ENCODE measurements at places on chromosomes 1 and 21. TPM values are rescaled to one million over a fixed set of nuclear protein-coding genes. Genes with fewer than 3 reads are reported as not detected.

DNA sequence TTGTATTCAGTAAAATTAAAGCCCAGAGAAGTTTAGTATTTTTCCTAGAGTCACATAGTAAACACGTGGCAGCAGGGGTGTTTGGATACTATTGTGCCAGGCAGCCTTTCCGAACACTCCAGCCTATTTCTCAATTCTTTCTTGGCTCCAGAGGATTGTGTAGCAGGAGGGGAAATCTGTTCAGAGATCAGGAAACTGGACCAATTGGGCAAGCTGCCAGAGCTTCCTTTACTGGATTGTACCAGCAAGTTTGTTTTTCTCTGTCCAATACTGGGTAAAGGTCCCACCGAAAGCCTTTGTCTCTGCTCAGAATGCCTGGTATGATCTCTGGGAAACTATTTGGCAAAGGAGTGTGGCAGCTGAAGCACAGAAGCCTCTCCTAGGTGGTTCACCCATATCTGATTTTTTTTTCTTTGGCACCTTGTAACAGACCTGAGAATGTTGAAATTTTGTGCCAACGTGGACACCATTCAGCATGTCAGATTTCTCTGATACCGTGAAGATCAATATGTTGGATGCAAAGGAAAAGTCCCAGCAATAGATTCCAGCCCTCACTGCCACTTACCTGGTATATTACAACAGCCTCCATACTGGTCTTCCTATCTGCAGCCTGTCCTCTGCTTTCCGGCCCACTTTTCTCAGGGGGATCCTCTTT lies 126.2 kb downstream of the FGGY start:
- no peaks in the 10 kb centered on the region for H3K27me3 ChIP-seq
- no peaks in the 10 kb centered on the region for H3K4me1 ChIP-seq
- DNase-seq: no peak
- H3K4me3 ChIP-seq: no peak overlapping the region
- no peak overlapping the region for H3K27ac ChIP-seq

- H3K4me1 ChIP-seq: peaks cover 33% of the 10 kb centered on the region
- peaks cover 91% of the 10 kb centered on the region for H3K36me3 ChIP-seq
- H3K27me3 ChIP-seq: no peaks in the 10 kb centered on the region
- no peak for DNase-seq
- H3K4me3 ChIP-seq: no peak overlapping the region
These were observed 32.4 kb upstream of the ZNF124 start for GRCh38 chr1:247204177-247204647.

- peaks cover 10% of the 10 kb centered on the region for H3K27me3 ChIP-seq
- H3K36me3 ChIP-seq: no peaks in the 10 kb centered on the region
- no peak overlapping the region for H3K4me3 ChIP-seq
- no peak overlapping the region for H3K27ac ChIP-seq
- H3K4me1 ChIP-seq: peaks cover 24% of the 10 kb centered on the region
These were observed 3.2 kb upstream of the NPL start for GRCh38 chr1:182786223-182786994.

- H3K4me1 ChIP-seq: no peaks in the 10 kb centered on the region
- H3K36me3 ChIP-seq: no peaks in the 10 kb centered on the region
- H3K27me3 ChIP-seq: no peaks in the 10 kb centered on the region
- H3K4me3 ChIP-seq: no peak overlapping the region
- no peak for DNase-seq
These were observed 7.9 kb upstream of the SH3GLB1 start for GRCh38 chr1:86696522-86696921.

DNA sequence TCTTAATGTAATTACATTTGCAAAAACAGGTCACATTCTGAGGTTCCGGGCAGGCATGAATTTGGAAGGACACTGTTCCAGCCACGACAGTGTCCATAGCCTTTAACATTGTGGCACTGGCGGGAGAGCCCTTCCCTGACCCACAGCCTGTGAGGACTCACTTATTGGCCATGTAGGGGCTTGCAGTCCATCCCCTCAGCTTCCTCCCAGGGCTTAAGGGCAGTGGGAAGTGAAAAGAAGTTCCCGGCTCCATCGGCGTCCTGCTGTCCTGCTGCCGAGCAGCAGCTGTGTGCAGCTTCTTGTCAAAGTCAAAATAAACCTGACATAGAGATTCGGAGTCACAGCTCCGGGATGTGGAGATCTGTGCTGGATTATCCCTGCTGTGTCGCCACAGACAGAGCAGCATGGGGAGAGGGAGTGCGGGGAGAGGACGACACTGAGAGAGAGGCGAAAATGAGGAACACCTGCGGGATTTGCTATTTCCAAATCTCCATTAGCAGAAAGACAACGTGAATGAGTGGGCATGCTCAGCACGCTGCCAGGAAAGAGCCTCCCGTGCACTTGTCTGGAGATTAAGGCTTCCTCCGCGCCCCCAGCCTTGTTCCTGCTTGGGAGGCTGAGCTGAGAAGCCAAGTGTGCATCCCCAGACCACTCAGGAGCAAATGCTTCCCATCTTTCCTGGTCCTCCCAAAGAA lies 260.3 kb downstream of the ASTN1 start:
- H3K4me3 ChIP-seq: no peak overlapping the region
- H3K4me1 ChIP-seq: no peaks in the 10 kb centered on the region
- no peaks in the 10 kb centered on the region for H3K27me3 ChIP-seq
- no peak for DNase-seq

- no peaks in the 10 kb centered on the region for H3K4me1 ChIP-seq
- H3K27ac ChIP-seq: no peak overlapping the region
- no peak for DNase-seq
- H3K36me3 ChIP-seq: no peaks in the 10 kb centered on the region
- H3K27me3 ChIP-seq: no peaks in the 10 kb centered on the region
These were observed 65.3 kb downstream of the SELENOF start for GRCh38 chr1:86848654-86849053.

- peaks cover 14% of the 10 kb centered on the region for H3K27me3 ChIP-seq
- DNase-seq: peak; percentile 32
- H3K4me1 ChIP-seq: peaks cover 24% of the 10 kb centered on the region
- H3K4me3 ChIP-seq: peak overlapping the region; percentile 5
- no peaks in the 10 kb centered on the region for H3K36me3 ChIP-seq
These were observed 14.5 kb upstream of the RNF187 start for GRCh38 chr1:228472655-228473054.

DNA sequence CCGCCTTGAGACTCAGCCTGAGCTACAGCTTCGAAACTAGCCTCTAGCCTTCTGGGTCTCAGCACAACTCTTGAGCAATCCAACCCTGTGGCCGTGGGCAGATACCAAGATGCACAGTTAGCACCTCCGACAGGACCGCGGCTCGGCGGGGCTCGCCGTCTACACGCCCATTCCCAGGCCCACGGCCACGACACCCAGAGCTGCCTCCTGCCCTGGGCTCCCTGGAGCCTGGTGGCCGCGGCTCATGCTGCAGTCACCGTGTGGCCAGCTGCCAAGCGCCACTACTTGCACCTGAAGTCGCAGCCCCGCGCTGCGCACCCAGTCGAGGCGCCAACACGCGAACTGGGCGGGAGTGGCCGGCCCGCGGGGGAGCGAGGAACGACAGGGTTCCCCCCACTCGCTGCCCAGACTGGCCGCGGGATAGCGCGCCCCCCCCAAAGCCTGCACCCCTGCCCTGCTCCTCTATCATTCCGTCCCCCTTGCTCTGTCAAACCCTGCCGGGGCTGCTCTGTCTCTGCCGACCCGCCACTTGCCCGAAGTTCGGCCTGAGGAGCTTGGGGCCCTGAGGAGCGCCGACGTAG lies 729 bp upstream of the CDCA8 start:
- H3K36me3 ChIP-seq: peaks cover 36% of the 10 kb centered on the region
- DNase-seq: peak; percentile 49
- H3K27ac ChIP-seq: peak overlapping the region; percentile 93
- H3K4me1 ChIP-seq: peaks cover 31% of the 10 kb centered on the region

DNA sequence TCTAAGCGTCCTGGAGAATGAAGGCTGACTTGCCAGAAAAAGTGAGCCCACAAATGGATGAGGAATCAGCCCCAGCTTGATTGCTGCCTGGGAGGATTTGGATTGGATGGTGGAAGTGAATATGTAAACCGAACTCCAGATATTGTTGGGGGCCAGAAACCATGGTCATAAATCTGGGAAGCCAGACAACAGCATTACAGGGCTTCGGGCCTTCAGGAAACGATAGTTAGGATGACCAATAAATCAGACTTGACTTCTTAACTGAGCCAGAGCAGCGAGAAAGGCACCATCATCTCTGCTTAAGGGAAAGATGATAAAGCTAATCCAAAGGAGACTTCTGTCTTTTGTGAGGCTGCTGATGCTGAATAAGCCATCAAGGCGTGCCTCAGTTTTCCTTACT lies 26.6 kb downstream of the FAM78B start:
- H3K4me3 ChIP-seq: no peak overlapping the region
- H3K27ac ChIP-seq: no peak overlapping the region
- H3K4me1 ChIP-seq: no peaks in the 10 kb centered on the region
- H3K27me3 ChIP-seq: peaks cover 4% of the 10 kb centered on the region

DNA sequence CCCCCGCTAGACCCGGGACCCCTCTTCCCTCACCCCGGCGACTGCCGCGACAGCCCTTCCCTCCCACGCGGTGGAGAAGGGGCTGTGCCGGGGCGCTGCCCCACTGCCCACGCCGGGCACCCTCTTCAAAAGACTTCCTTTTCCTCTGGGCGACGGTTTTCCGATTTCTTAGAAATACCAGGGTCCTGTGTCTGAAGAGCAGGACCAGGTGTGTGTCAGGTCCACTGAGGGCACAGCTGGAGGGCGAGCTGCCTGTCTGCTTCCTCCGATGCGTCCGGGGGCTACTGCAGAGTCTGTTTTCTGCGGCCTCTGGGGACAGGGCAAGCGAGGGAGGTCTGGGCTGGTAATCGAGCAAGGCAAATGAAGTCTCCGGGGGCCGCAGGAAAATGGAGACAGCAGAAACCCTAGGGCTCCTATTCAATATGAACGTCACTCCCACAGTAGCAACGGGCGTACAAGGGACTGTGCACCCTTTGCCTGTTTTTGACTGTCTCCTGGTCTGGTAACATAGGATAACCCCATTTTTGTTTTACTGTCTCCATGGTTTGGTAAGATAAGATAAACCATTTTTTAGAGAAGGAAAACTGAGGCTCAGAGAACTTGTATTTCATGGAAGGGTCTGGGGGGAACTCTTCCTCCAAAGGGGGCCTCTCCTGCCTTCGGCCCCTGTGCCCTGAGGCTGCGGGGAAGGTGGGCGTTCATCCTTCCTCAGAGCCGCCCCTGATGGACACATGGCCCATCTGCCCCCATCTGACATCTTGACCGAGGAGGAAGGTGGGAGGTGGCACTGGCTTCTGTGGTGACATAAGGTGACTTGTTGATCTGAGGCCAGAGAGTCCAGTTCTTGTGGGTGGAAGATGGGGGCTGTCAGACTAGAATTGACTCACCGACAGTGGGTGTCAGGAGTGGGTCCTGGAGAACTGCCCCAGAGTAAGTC lies 970 bp downstream of the TNFRSF1B start:
- H3K4me3 ChIP-seq: peak overlapping the region; percentile 92
- H3K27me3 ChIP-seq: no peaks in the 10 kb centered on the region
- DNase-seq: peak; percentile 52

The KCND3 gene
- not detected for total RNA-seq

The ZFP69 gene
- 4.2 TPM for total RNA-seq

The PLEKHA6 gene
- total RNA-seq: 3.0 TPM

The GPR153 gene
- total RNA-seq: 0.34 TPM

The KIAA0040 gene
- total RNA-seq: 21.1 TPM
